SK-MEL-5 (cell line): ENCODE measurements at places on chromosomes 3 and 15. TPM values are rescaled to one million over a fixed set of nuclear protein-coding genes. Genes with fewer than 3 reads are reported as not detected.

- no peak for DNase-seq
These were observed 147.1 kb upstream of the GBE1 start for GRCh38 chr3:81908561-81908960.

GRCh38 chr3:76096836-76097588 lies 311.7 kb upstream of the ZNF717 start:
- no peak for DNase-seq

GRCh38 chr3:184565421-184566211 lies 4.0 kb downstream of the EPHB3 start:
- DNase-seq = no peak

- DNase-seq = no peak
These were observed 284.9 kb downstream of the UACA start for GRCh38 chr15:70478251-70478990.

DNA sequence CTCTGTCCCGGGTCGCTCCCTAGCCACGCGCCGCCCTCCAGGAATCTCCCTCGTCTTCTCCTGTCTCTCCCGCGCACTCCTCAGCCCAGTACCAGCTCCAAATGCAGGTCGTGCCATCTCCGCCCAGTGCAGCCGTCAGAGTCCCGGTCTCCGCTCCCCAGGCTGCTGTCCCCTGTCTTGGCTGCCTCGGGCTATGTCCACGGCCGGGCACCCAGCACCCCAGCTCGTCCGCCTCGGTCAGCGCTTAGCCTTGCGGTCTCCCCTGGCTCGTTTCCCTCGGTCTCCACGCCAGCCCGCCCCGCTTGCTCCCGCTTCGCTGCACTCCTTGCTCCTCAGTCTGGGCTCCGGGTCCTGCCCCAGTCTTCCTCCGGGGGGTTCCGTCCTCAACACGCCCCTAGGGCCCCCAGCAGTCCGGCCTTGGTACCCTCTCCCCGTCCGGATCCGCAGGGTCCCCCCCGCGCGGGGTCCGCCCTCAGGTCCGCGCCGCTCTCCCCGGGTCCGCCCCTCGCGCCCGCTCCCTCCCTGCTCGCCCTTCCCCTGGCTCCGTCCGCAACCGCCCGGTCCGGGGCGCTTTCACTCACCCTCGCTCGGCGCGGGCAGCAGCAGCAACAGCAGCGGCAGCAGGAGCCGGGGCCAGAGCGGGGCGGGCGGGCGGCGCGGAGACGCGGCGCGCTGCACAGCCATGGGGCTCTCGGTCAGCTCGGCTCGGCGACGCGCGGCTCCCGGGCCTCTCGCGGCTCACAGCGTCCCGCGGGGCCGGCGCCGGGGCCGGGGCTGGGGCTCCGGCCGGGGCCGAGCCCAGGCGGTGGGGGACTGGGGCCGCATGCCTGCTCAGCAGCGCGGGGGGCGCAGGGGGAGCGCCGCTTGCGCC lies 462 bp downstream of the IGDCC3 start:
- DNase-seq = no peak

DNA sequence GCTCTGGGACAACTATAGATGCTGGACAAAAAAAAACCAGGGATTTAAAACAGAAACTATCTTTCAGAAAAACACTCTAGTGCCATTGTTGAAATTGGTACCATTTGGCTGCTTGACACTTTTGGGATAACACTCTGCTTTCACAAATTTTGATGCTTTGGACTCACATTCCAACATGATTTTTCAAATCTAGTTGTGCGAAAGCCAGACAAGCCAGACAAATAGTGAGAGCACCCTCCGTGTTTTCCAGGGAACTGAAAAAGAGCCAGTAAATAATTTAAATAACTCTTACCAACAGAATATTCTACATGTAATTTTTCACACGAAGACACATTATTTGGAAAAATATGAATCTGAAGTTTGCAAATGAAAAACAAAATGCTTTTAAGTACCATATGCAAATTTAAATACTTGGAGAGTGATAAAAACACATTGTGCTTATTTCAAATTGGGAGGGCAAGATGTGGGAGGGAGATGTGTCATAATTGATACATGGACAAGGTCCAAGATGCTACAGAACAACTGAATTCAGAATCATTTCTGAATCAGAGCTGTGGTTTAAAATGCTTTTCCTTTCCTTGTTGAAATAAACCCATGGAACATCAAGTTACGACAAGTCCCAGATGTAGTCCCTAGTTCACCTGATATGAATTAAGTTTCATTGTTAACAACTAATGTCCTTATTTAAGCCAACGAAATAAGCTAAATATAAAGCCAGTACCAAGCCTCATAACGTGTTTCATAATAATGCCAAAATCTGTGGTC lies 144.2 kb upstream of the SOX2 start:
- no peak for DNase-seq

DNA sequence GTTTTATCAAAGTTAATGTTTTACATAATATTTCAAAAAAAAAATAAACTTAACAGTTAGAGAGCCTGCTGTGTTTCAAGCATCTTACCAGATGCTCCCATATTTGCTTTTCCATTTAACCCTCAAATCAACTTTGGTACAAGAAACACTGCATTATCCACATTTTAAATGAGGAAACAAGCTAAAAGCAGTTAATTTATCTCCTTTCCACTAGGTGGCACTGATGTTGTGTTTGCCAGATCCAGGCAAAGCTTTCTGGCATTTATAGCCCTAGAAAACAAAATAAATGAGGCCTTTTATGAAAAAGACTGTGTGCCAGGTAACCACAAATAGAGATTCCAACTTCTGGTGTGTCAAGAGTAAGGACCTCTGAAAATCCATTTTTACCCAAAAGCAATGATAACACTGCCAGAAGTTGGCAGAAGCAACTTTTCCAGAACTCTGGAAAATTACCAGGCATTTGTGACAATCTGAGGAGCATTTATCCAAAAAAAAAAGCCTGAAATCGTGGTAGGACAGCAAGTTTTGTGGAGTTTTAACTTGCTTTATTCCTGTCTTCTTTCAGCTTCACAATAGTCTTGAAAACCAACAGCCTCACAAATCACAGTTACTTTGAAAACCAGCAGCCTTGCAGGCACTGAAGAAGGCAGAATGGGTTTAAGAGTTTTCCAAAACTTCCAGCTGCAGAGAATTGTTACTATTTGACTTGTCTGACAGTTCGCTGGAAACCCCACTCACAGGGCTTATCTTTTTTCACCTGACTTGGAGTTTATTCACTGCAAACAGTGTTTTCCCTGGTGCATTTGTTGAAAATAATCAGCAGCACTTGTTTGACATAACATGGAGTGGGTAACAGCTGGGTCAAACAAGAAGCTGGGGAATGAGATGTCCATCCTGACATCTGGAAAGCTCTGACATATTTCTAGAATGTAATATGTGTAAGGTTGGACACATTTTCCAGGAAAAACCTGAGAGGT lies 9.2 kb downstream of the FAM162A start:
- DNase-seq = peak; percentile 68

GRCh38 chr3:100090669-100091005 lies 23.7 kb downstream of the FILIP1L start:
- DNase-seq = no peak

The ACVR2B gene
- total RNA-seq = 7.6 and 8.3 TPM in 2 replicates

The NIT2 gene
- 109 and 115 TPM in 2 replicates for total RNA-seq

The PLSCR2 gene
- total RNA-seq = not detected in 2 replicates

The APOD gene
- 90.8 and 104 TPM in 2 replicates for total RNA-seq

The KBTBD8 gene
- 1.3 and 2.0 TPM in 2 replicates for total RNA-seq

The HLTF gene
- 78.6 and 82.0 TPM in 2 replicates for total RNA-seq

The CP gene
- total RNA-seq = 0.43 and 0.53 TPM in 2 replicates
